ENCODE measurements at places on chromosomes 7 and 10.
A peak's percentile ranks its signal among the peaks of the same experiment; 100 is the strongest.

GRCh38 chr10:18860186-18860585 is 188.4 kb upstream of the MALRD1 start:
- DNase-seq: no peak

- DNase-seq: no peak
Observed at GRCh38 chr10:44923611-44924010, 12.5 kb downstream of the TMEM72 start.

GRCh38 chr10:121644501-121644900 is 46.3 kb upstream of the FGFR2 start:
- peak; percentile 65 for DNase-seq

DNA sequence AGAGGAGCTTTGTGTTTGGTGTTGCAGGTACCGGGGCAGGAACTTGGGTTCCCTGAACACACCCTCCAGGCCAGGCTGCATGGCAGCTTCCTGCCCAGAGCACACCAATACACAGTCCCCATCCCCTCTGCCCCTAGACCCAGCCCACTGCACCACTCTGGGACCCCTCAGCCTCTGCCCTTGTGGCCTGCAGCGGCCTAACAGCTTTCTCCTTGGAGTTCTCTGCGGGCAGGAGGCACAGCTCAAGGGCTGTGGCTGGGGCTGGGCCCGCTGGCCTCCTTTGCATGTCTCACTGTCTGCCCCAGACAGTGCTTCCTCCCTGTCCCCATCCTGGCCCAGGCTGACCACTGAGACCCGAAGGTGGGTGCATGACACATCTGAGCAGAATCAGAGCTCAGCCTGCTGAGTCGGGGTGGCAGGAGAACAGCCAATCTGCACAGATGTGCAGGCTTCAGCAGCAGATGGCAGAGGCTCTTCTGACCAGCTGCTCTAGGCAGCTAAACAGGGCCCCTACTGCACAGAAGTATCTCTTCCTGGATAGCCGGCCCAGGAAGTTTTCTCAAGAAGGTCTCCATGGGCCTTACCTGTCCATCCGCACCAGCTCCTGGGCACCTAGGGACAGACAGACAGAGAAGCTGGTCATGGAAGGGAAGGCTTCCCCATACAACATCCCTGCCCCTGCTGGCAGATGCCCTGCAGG is 20.8 kb downstream of the VSIR start:
- no peak for DNase-seq

DNA sequence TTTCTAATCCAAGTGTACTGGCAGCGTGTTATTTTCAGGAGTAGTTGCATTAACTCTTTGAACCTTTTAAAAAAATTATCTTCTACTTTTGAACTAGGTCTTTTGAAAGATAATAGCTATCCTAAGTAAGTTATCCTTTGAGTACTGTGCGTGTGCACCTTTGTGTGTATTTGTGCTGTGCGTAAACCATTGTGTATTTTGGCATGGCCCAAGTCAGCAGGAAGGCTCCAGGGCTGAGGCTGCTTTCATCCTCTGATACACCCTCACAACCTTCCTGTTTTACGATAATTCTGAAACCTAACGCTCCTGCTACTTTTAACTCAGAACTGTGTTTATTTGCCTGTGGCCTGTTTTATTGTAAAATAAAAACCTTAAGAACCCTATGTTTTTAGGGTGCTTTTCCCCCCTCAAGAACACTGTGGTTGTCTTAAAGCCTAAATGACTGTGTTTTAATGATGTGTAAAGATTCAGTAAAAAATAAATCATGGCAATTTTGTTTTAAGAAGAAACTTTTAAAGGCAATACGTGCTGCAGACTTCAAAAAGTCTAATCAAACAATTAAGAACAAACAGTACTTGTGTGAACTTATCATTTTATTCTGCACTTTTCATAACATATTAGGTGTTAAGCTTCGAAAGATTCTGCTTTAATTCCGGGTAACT is 57.5 kb downstream of the HDAC9 start:
- DNase-seq: no peak

- no peak for DNase-seq
Observed at GRCh38 chr7:70711452-70711851, 420.5 kb upstream of the GALNT17 start.

DNA sequence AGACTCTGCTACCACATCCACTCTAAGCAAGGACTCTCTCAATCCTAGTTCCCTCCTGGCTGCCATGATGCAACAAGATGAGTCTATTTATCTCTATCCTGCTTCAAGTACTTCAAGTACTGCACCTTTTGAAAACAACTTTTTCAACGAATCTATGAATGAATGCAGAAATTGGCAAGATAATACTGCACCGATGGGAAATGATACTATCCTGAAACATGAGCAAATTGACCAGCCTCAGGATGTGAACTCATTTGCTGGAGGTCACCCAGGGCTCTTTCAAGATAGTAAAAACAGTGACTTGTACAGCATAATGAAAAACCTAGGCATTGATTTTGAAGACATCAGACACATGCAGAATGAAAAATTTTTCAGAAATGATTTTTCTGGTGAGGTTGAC is 40.7 kb downstream of the AHR start:
- DNase-seq: no peak

DNA sequence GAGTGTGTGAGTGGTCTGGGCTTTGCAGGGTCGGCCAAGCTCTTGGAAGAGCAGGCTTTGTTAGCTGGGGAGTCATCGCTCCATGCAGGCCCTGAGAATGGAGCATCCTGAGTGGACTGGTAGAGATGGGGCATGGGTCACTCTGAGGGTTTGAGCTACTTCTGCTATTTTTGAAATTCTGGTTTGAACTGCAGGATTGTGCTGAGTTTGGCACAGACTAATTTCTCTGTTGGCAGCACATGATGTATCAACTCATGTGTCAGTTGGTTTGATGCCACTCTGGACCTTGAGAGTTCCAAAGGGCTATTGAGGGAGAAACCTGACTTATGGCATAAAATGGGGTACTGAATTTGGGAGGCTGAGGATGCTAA is 56.3 kb downstream of the LRMDA start:
- DNase-seq: no peak

DNA sequence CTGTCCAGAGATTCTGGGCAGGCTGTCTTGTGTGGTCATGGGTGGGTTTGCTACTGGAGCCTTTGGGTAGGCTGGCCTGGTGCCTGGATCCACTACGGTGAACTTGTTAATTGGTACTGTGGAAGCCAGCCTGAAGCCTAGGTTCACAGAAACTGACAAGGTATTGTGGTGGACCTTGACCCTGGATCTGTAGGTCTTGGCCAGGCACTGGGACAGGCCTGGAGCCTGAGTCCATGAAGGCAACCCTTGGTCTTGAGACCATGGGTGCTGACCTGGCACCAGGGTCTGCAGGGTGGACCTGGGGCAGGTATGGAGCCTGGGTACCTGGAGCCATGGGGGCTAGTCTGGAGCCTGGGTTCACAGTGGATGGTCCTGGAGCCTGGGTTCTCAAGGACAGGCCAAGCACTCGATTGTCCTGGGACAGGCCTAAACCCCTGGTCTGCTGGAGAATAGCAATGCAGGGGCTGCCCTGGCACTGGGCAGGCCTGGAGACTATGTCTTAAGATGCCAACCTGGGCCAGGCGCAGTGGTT is 85.8 kb downstream of the CCDC3 start:
- no peak for DNase-seq

DNA sequence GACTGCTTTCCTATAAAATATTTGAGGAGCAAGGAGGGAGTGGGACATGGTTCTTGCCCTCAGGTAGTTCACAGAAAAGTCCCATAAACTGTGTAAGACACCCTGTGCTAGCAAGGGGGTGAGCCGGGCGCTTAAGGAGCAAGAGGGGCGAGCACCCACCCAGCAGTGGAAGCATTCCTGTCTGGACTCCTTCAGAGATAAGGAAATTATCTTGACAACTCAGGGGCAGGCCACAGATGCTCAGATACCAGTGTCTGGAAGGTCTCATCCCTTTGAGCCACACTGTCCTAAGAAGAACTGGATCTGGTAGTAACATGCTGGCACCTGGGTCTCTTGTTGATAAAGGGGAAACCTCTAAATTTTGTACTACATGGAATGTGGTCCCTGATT is 54.1 kb downstream of the DAGLB start:
- DNase-seq: no peak

DNA sequence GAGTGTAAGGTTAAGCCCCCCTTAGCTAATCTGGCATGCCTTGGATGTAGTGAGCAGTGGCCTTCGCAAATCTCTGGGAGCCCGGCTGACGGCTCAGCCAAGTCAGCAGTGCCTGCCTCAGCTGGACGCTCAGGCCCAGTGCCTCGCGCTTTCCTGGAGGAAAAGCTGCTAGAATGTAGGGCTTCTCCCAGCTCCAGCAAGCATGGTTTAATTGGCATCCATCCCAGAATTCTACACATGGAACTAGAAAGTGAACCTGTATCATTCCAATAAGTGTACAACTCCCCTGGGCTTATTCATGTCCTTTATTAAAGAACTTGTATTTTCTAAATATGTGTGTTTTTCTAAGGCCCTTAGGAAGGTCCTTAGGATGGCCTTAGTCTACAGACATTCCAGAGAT is 287.8 kb upstream of the SHH start:
- DNase-seq: no peak

DNA sequence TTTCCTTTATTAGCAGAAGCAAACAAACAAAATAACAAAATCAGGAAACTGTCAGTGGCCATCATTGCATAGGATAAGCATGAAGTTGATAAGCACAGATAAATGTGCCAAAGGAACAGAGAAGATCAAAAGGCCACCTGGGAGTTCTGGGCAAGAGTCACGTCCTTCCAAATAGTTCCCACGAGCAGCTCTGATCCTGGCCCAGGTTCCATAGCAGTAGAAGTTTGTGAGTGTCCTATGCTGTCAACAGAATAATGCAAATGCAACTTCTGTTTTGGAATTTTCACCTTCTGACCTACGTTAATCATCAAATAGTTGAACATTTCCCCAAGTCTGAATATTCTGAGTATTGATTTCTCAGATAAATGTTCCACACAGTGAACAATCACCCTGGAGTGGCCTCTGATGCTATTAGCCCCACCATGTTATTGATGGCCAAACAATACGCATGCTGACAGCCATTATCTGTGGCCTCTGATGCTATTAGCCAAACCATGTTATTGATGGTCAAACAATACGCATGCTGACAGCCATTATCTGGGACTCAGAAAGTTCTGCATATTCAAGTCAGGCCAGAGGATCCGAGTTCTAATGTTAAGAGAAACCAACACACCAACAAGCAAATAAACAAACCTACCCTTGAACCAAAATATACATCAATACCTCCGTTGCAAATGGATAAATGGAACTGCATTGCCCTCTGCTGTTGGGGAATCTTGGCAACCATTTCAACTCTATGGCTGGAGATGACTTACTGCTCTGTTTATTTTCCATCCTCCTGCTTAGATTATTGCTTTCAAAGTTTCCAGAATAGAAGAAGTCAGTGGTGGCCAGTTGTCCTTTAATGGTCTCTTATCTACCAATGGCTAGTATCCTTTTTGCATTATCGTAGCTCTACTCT is 63.3 kb downstream of the MRC1 start:
- DNase-seq: no peak

- DNase-seq: no peak
Observed at GRCh38 chr7:69878591-69878990, 280.3 kb downstream of the AUTS2 start.

DNA sequence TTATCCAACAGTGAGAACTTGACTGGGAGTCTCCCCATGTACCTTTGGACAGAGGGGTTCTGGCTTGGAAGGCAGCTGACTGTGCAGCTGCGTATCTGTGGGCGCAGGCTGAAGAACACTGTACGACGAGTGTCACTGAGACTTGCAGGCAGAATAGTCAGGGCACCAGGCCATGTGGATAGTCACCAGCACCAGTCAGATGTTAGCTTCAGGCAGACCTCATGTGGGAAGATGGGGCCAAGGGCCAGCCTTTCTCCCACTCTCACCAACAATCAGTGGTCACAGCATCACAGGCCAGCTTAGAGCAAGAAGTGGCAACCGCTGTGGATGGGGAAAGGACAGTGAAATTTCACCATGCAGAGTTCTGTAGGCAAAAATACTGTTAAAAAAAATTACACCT is 43.4 kb upstream of the GJD4 start:
- no peak for DNase-seq

DNA sequence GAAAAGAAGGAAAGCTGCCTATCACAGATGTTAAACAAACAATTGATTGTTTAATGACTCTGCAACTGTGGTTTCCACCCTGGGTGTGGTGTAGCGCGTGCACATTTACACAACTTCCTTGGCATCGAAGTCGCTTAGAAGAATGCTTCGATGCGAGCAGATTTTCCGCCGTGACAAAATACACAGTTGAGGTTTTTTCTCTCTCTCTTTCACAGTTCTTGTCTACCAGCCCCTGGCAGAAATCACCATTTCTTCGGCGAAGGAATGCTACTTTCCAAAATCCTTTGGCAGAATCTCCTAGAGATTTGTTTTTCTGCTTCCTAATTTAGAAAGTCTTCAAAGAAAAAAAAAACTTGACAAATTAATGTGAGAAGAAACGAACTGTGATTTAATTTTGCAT is 70.7 kb upstream of the C1QL3 start:
- DNase-seq: no peak

GRCh38 chr7:5231811-5232484 is 41.9 kb downstream of the WIPI2 start:
- no peak for DNase-seq

- no peak for DNase-seq
Observed at GRCh38 chr7:1087465-1087814, 473 bp upstream of the GPER1 start.

DNA sequence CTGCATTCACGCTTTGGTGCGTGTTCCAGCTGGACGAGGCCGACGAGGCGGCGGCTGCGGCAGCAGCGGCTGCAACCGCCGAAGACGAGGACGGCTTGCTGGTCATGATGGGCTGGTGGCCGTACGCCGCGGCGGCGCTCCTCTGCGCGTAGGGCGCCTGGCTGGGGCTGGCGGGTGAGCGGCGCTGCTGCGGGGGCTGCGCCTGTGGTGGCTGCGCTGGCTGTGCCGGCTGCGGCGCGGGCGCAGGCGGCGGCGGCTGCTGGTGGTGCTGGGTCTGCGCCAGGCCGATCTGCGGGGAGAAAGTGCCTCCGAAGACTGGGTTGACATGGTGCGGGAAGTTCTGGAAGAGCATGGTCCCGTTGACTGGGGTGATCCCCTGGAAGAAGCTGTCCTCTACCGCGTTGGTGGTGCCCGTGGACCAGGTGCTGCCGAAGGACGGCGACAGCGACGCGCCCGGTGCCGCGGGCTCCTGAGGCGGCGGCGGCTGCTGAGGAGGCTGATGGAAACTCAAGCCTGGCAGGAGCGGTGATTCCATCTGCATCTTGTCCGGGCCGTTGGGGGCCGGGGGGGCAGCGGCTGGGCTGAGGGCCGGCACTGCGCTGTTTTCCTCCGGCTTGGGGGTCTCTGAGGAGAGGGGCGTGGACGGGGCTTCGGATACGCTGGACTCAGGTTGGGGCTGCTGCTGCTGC is 51.1 kb downstream of the CPEB3 start:
- DNase-seq: peak; percentile 84

DNA sequence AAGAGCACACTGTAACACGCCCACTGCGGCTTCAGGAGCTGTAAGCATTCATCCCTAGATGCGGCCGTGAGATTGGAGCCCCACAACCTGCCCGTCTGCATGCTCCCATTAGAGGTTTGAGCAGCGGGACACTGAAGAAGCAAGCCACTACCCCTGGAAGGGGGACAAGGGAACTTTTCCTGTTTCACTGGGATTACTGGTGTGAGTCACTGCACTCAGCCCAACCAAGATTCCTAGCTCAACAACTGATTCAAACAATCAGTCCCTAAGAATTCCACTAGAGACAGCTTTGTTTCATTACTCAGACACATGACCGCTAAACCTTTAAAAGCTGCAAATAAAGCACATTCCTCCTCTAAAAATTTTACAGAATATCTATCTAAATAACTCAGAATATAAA is 69.8 kb downstream of the ORC5 start:
- DNase-seq: no peak

- no peak for DNase-seq
Observed at GRCh38 chr10:60496181-60496580, 106.5 kb upstream of the ANK3 start.
